ENCODE measurements at places on chromosomes 11 and 22. TPM values are rescaled to one million over a fixed set of nuclear protein-coding genes. Genes with fewer than 3 reads are reported as not detected.

DNA sequence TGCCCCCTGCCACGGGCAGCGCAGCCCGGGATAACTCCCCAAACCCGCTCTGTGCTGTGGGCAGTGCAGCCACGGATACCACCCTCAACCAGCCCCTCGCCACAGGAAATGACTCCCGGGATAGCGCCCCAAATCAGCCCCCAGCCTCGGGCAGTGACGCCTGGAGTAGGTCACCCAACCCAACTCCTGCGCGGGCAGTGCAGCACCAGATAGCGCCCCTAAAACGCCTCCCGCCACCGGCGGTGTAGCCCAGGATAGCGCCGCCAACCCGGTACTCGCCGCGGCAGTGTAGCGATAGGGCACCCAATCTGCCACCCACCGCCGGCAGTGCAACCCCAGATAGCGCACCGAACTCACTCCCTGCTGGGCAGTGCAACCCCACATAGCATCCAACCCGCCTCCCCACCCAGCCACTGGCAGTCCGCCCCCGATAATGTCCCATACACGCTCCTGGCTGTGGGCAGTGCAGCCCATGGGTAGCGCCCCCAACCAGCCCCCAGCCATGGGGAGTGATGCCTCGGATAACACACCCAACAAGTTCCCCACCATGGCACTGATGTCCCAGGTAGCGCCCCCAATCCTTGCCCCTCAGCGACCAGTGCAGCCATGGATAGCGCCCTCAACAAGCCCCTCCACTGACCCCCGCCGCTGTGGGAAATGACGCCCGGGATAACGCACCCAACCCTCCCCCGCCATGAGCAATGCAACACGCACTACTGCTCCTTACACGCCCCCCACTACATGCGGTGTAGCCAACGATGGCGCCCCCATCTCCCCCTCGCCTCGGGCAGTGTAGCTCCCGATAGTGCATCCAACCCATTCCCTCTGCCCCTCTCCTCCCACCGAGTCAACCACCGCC is 1.5 kb downstream of the RFPL2 start:
- H3K27ac ChIP-seq = no peak overlapping the region
- peak overlapping the region; percentile 68 for H3K4me3 ChIP-seq
- H3K36me3 ChIP-seq = no peaks in the 10 kb centered on the region
- no peak for DNase-seq
- H3K4me1 ChIP-seq = peaks cover 24% of the 10 kb centered on the region

KCNJ5 gene
- total RNA-seq = not detected

HBG1 gene
- total RNA-seq = not detected

DNA sequence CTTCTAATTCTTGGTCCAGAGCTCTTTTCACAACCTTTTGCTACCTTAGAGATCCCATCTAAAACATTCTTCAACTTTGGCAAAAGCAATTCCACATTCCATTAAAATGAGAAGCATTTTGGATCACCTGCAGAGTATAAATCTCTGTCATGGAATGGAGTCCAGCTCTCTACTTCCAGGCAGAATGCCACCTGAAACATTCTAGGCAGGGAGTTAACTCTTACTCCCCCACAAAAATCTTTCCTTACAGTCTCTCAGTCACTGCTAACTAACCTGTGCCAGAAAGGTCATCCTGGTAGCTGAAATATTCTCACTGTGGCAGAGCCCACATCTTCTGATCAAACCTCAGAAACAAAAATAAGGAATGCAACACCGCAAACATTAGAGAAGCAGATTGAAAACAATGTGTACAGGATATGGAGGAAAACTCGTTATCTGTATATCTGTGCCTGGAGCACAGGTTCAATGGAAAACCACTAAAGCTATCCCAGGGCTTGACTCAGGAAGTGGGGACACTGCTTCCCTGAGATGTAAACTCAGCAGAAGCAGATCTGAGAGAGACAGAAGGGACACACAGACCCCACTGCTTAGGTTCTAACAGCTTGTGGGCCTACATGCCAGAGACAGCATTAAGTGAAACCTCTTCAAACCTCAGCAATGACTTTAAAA is 78.9 kb downstream of the KCNC1 start:
- H3K27me3 ChIP-seq = no peaks in the 10 kb centered on the region
- no peaks in the 10 kb centered on the region for H3K4me1 ChIP-seq
- H3K27ac ChIP-seq = no peak overlapping the region
- no peak overlapping the region for H3K4me3 ChIP-seq
- H3K36me3 ChIP-seq = no peaks in the 10 kb centered on the region
- DNase-seq = no peak

GRCh38 chr11:47466701-47467250 is 17.8 kb upstream of the RAPSN start:
- DNase-seq = no peak
- H3K36me3 ChIP-seq = peaks cover 38% of the 10 kb centered on the region
- peak overlapping the region; percentile 41 for H3K27ac ChIP-seq
- H3K27me3 ChIP-seq = no peaks in the 10 kb centered on the region
- peaks cover 7% of the 10 kb centered on the region for H3K4me1 ChIP-seq
- H3K4me3 ChIP-seq = no peak overlapping the region

H19 gene
- total RNA-seq = not detected

GRCh38 chr11:70127653-70128434 is 49.7 kb downstream of the ANO1 start:
- no peak for DNase-seq
- no peaks in the 10 kb centered on the region for H3K4me1 ChIP-seq
- H3K4me3 ChIP-seq = no peak overlapping the region
- no peak overlapping the region for H3K27ac ChIP-seq
- H3K36me3 ChIP-seq = no peaks in the 10 kb centered on the region
- no peaks in the 10 kb centered on the region for H3K27me3 ChIP-seq

GRCh38 chr11:78023426-78023825 is 350 bp upstream of the KCTD14 start:
- H3K27me3 ChIP-seq = peaks cover 19% of the 10 kb centered on the region
- peaks cover 6% of the 10 kb centered on the region for H3K4me1 ChIP-seq
- no peak for DNase-seq

OR52N5 gene
- total RNA-seq = not detected

GRCh38 chr11:65433657-65434056 is 11.1 kb downstream of the NEAT1 start:
- H3K27ac ChIP-seq = no peak overlapping the region
- peaks cover 78% of the 10 kb centered on the region for H3K4me1 ChIP-seq
- peaks cover 56% of the 10 kb centered on the region for H3K36me3 ChIP-seq
- no peaks in the 10 kb centered on the region for H3K27me3 ChIP-seq

DNA sequence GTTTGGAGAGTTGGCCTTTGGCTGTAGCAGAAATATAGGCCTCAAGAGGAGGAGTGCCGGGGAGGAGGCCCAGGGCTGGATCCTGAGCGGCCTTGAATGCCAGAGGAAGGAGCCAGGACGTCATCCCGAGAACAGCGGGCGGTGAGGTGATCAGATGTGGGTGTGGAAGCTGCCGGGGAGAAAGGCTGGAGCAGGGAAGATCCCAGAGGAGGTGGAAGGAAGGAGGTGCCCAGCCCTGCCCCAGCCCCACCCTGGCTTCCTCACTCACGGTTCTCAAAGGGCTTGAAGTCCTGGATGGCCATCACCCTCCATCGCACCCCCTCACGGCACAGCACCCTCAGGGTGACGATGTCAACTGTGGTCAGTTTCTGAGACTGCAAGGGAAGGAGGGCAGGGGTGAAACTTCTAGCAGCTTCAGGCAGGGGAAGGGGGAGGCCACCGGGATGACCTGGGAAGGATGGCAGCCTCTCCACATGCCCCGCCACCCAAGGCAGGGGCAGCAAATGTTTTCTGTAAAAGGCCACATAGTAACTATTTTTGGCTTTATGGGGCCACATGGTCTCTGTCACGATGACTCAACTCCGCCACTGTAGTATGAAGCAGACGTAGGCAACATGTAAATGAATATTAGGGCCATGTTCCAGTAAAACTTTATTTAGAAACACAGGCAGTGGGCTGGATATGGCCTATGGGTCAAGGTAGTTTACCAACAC is 10.7 kb downstream of the IL2RB start:
- peaks cover 80% of the 10 kb centered on the region for H3K36me3 ChIP-seq
- peak overlapping the region; percentile 97 for H3K27ac ChIP-seq
- peaks cover 51% of the 10 kb centered on the region for H3K4me1 ChIP-seq
- peak overlapping the region; percentile 45 for H3K4me3 ChIP-seq
- no peak for DNase-seq
- H3K27me3 ChIP-seq = no peaks in the 10 kb centered on the region

DNA sequence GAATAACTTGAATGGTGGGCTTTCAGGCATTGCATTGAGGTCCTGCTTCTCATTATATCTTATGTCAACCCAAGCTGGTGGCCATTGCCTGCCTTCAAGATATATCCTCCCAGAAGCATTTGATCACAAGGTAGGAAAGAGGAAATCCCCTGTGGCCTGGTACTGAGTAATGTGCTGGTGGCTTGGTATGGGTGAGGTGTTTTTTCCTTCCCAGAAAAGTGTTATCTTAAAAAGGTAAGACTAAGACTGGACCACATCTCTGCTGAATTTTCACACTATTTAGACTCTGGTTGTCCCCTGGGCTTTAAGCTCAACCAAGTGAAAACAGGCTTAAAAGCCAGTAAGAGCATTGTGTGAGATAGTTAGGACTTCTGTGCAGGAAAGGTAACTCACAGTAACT is 3.7 kb downstream of the INSC start:
- peak overlapping the region; percentile 81 for H3K27ac ChIP-seq
- no peaks in the 10 kb centered on the region for H3K36me3 ChIP-seq
- DNase-seq = peak; percentile 81

GRCh38 chr22:21070690-21071615 is 25.2 kb downstream of the LRRC74B start:
- no peaks in the 10 kb centered on the region for H3K36me3 ChIP-seq
- no peaks in the 10 kb centered on the region for H3K4me1 ChIP-seq
- no peaks in the 10 kb centered on the region for H3K27me3 ChIP-seq
